CD4-positive, alpha-beta T cell treated with Interleukin-4 for 4 hours (primary cell): ENCODE measurements at places on chromosomes 13 and 19.
A peak's percentile ranks its signal among the peaks of the same experiment; 100 is the strongest.

GRCh38 chr13:100381595-100382224 is 206.9 kb downstream of the GGACT start:
- DNase-seq: no peak

DNA sequence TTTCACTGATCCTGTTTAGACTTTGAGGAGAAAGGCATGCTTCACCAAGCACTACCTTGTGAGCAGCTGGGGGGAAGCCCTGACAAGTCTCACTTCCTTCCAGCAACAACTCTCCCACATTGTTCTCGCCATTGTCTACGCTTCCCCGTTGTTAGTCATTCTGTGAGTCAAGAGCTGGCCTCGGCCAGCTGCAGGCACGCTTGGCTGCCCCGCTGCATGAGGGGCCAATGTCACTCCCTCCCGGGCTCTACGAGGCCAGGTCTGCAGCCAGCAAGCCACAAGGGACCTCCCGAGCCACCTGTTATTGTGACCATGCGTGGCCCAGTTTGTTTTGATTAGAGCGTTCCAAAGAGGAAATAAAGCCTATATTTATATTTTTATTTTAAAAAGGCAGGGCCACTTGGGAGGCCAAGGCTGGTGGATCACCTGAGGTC is 220.9 kb downstream of the FOXO1 start:
- peak; percentile 21 for DNase-seq

DNA sequence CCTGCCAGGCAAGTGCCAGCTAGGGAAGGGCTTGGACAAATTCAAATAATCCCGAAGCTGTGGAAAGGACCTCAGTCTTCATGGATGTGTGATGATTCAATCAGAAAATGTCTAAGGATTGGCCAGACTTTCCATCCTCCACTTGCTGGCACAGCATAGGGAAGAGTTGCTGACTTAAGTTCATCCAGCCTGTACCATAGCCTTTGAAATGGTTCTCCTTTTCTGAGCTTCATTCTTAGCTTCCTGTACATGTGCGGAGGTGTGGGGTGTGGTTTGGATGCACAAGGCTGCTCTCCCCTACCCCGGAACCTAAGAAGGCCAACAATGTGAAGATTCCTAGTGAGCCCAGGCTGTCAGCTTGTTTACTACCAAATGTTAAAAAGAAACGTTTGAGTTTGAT is 959 bp upstream of the IGFL3 start:
- no peak for DNase-seq

DNA sequence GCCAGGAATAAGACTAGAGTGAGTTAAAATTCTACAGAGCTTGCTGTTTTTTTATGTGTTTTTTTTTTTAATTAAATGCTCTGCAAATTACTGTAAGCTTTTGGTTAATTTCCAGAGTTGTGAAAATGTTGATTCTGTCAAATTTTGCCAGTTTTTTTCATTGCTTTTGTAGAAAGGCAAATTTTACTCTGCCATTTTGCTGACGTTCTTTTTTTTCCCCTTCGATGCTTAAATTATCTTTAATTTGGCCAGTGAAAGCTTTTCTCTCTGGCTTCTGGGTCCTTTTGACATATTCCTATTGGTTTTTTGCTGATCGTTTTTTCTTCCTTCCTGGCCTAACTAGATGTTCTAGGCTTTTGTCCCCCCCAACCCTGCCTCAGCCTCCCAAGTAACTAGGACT is 23.8 kb upstream of the EVI5L start:
- no peak for DNase-seq

- peak; percentile 30 for DNase-seq
Observed at GRCh38 chr19:35592226-35592625, 6.3 kb downstream of the PMIS2 start.

GRCh38 chr19:45716359-45717130 is 14.2 kb downstream of the FBXO46 start:
- DNase-seq: no peak

DNA sequence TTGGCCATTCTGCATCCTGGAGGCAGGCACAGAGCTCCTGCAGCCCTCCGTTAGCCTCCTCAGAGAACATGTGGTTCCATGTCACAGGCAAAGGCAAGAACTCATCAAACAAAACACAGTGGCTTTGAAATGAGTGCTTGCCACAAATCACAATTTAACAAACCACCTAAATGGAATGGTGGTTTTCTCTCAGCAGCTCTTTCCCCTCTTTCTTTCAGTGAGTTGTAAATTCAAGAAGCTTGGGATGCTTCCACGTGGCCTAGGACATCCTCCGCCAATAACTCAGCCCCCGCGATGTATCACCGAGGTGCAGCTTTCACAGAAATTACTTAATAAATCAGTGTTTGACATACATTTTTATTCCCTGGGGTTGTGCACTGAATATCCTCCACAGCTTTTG is 65.4 kb upstream of the RFC3 start:
- DNase-seq: no peak

DNA sequence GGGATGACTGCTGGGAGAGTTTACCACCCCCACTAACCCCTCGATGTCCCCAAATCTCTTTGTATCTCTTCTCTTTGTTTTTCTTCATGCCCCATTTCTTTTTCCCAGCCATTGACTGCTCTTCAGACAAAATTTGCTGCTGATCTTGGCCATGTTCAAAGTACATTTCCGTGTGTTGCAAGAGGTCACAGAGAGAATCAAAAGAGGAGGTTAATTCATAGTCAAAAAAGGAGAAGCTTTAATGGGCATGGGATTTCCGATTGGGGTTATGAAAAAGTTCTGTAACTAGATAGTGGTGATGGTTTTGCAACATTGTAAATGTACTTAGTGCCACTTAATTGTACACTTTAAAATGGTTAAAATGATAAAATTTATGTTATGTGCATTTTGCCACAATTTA is 121.1 kb downstream of the FLT1 start:
- no peak for DNase-seq

GRCh38 chr13:37302686-37303085 is 197.2 kb upstream of the CSNK1A1L start:
- no peak for DNase-seq

DNA sequence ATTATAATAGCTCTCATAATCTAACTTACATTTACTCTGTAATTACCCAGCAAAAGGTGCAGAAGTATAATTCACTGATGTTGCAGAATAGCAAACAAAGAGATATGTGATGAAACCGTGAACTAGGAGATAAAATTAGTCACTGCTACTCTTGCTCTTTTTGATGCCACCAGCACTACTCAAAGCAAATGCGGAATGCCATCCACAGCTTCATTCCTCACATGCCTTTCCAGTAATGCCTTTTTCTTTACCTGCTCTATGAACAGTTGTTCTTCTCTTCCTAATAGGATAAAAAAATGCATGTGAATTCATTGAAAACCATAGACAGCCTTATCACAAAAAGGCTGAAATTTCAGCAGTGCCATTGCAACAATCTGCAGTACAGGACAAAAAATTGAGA is 1129.5 kb downstream of the DIAPH3 start:
- DNase-seq: no peak
